GM12864 (cell line): ENCODE measurements at places on chromosomes 12 and 14.

DNA sequence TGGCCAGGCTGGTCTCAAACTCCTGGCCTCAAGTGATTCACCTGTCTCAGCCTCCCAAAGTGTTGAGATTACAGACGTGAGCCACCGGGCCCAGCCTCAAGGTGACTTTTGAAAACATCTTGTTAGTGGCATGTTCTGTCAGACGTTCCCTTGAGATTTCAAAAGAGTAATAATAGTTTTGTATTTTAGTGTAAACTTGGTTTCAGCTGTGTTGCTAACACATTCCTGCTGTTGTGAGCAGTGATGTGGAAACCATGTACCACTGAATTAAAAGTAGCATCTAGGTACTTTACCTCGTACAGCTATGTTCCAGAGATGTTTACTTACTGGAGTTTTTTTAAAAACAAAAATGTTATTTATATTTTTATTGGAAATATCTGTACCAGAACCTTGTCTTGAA is 111.3 kb downstream of the AEBP2 start:
- DNase-seq: no peak

DNA sequence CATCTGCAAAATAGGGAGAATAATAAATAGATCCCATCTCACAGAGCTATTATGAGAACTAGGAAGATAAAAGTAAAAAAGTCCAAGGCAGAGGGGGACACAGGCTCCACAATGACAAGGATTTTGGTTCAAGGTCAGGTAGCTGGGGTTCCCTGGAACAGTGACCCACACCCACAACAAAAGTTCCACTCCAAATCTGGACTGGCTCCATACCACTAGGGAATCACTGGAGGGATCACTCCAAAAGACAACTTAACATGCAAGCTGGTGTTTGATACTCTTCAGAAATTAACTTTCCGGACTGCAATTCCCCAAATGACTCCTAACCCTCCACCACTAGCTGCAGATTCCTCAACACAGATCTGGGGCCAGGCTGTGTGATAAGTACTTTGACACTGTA is 54.9 kb downstream of the ITPK1 start:
- DNase-seq: no peak

DNA sequence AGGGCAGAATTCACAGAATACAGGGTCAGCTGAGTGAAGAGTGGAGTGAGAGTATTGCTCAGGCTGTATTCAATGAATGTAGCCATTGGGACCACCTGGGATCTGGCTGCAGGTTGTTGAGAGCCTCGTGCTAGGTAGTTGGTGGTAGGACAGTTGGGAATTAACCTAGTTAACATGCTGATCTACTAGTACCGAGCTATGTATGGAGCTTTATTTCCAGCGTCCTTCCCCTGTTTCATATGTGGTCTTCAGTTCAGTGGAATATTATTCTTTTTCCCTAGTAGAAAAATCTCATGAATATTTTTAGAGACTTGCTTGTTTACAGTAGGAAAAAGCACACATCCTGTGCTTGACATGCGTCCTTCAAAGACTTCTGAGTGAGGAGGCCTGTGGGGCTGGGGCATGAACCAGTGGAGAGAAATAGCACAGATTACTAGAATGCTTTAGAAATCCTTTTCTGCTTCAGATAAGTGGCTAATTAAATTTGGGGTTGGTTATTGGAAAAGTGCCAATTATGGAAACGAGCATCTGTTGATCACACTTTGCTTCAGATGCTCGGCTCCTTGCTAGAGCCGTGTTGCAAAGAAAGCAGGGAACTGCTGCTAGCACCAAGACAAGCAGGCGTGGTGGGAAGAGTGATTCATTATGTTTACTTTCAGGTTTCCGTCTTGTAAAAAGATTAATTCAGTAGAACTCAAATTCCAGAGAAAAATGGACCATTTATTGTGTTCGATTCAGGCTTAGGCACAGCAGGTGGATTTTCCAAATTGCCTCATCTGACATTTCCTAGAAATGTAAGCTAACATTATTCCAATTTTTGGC is 53.6 kb downstream of the ARF6 start:
- no peak for DNase-seq

GRCh38 chr12:100472325-100472724 is 1.3 kb upstream of the NR1H4 start:
- no peak for DNase-seq

- no peak for DNase-seq
These were observed 16.1 kb upstream of the MANSC4 start for GRCh38 chr12:27796128-27796527.

- no peak for DNase-seq
These were observed 94.8 kb downstream of the LRRC74A start for GRCh38 chr14:76921088-76921399.

GRCh38 chr12:6701078-6701768 is 608 bp upstream of the PIANP start:
- no peak for DNase-seq

DNA sequence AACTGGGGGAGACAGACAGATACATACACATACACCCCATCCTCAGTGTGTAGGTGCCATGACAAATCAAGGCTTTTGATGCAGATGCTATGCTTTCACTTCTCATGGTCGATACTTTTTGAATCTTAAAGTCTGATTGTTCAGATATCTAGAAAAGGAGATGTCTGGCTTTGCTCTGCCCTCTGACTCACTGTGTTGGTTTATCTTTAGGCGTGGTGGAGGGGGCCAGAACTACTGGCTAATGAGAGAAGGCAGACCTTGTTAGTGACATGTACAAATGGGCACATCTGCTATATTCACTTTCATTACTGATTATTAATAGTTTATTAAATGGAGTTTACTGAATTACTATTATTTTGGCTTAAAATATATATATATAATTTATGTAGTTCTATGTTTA is 444.3 kb upstream of the RGS6 start:
- no peak for DNase-seq

GRCh38 chr14:31930493-31931240 is 146.4 kb upstream of the ARHGAP5 start:
- no peak for DNase-seq

DNA sequence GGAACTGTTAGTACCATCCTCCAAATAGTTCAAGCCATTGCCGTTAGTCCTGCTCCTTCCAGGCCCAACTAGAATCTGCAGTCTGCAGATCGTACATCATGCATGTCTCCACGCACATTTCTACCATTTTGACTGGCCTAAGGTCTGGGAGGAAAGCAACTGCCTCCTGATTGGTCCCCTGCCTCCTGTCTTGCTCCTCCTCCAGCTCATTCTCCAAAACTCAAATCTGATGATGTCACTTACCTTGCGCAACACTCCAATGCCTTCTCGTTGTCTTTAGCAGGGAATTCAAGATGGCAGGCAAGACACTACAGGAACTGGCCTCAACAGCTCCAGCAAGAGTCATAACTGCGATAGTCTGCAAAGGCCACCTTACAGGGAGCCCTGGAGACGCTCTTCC is 9.7 kb upstream of the HCAR1 start:
- no peak for DNase-seq

DNA sequence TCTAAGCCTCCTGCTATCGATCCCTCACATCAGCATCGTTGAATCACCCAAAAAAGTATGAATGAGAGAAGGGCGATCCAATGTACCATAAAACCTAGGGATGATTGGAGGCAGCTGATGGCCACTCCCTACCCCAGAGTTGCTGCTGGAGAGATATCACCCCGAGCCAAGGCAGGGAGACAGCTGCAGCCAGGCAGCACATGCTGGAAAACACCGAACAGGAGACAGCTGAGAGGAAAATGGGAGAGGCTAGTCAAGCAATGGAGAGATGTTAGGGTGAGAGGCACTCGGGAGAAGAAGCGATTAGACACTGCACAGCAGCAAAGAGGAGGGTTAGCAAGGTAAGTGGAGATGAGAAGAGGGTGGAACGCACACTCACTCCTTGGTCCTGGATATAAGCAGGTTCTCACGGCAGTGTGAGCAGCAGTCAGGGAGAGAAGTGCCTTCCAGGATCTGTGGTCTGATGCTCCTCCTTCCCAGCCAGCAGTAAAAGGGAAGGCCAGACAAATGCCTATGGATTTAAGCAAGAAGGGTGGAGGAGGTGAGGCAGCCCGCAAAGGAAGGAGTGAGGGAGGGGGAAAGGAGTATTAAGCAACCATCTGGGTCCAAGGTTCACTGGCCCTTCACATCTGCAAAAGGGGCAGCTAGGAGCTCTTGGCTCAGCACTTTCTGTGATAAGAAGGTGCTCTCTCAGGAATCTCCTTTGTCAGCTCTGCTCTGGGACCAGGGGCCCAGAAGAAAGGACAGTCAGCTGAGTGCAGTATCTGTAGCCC is at the start of gene SLC7A7:
SLC7A7 (minus strand) TSS at position 495 of the 773 bp plus-strand sequence. CDS start 2,037 bp downstream, outside the sequence.
- no peak for DNase-seq

DNA sequence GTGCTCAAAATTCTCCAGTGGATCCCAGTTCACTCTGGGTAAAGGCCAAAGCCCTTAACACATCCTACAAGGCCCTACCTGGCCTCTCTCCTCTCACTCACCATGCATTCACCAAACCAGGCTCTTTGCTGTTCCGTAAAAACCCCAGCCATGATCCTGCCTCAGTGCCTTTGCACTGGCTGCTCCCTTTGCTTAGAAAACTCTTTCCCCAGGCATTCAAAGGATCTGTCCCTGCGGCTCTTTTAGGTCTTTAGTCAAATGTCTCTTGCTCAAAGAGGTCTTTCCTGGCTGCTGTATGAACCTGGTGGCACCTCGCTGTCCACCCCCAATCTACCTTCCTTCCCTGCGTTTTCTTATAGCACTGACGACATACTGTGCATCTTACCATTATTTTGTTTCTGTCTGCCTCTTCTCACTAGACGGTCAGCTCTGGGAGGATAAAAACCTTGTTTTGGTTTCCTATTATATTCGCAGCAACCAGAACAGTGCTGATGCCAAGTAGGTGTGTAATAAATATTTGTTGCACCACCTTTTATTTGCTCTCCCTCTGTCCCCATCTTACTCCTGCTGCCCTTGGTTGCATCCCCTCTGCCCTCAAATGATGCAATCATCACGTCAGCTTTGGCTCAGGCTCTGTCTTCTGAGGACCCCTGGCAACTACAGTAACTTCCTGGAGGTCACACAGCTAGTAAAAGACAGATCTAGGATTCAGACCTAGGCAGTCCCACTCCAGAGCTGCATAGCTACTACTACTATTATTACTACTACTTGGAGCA is 23.8 kb upstream of the DICER1 start:
- DNase-seq: no peak

DNA sequence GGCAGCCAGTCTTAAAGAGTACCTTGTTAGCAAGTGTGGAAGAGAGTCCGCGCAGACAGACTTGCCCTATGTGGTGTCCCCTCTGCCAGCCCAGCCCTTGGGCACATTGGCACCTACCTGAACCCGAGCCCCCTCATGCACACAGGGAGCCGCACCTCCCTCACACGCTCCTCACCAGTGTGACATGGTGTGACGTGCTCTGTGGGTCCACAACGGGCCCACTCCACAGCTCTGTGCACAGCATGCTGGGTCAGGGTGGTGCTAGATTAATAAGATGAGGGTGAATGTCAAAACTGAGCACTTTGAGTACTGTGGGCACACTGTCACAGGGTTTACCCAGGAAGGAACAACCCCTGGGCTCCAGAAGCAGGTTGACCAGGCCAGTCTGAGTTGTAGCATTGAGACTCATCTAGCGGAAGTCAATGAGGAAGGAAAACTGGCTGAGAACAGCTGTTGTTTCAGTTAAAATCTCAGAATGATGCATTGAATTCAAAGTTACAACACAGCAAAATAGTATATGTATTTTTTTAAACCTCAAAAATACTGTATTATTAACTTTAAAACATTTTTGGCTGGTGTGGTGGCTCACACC is 53.4 kb upstream of the AMN start:
- DNase-seq: peak; percentile 18

- no peak for DNase-seq
These were observed 4.3 kb upstream of the AP1G2 start for GRCh38 chr14:23571701-23572523.

GRCh38 chr12:49335118-49335954 is 1.7 kb downstream of the C1QL4 start:
- no peak for DNase-seq

- DNase-seq: no peak
These were observed 54.1 kb upstream of the NUAK1 start for GRCh38 chr12:106192659-106193393.

- no peak for DNase-seq
These were observed 96.8 kb downstream of the SINHCAF start for GRCh38 chr12:31228811-31229792.

- no peak for DNase-seq
These were observed at the start of gene PAWR for GRCh38 chr12:79690638-79691510. PAWR (minus strand) TSS chr12:79690964; CDS start chr12:79690244, 720 bp downstream.

GRCh38 chr14:72736786-72737559 is 156.9 kb downstream of the DPF3 start:
- no peak for DNase-seq

- no peak for DNase-seq
These were observed at the start of gene RDH16 for GRCh38 chr12:56957229-56958052. RDH16 (minus strand) TSS chr12:56957608; CDS start chr12:56957462, 146 bp downstream.

DNA sequence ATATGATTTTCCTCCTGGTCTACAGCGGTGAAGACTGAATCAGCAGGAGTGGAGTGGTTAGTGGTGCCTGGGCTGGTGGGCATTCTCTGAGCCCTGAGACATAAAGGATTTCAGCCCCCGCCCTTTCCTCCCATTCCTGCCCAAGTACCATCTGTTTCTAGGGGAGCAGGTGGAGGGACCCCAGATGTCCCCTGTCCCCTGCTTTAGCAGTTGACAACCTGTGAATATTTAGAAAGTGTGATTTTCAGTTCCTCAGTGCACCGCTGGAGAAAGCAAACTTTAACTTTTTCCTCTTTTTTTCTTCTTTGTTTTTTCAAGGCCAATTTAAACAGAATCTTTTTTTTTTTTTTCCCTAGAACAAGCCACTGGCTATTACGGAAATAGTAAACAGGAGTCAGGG is 163.8 kb upstream of the MYL2 start:
- DNase-seq: no peak

- no peak for DNase-seq
These were observed 18.9 kb downstream of the SOX5 start for GRCh38 chr12:23930599-23930998.

- no peak for DNase-seq
These were observed 729 bp upstream of the M6PR start for GRCh38 chr12:8950221-8950527.

DNA sequence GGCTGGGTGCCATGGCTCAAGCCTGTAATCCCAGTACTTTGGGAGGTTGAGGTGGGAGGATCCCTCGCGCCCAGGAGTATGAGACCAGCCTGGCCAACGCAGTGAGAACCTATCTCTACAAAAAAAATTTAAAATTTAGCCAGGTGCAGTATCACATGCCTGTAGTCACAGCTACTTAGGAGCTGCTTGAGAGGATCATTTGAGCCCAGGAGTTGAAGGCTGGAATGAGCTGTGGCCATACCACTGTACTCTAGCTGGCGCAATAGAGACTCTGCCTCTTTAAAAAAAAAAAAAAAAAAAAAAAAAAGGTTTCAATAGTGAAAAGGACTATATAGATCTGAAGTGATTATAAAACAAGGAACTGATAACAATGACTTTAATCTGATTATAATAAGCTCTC is 13.5 kb downstream of the PSMA3 start:
- DNase-seq: no peak
